ENCODE measurements at places on chromosomes 3 and 15.

DNA sequence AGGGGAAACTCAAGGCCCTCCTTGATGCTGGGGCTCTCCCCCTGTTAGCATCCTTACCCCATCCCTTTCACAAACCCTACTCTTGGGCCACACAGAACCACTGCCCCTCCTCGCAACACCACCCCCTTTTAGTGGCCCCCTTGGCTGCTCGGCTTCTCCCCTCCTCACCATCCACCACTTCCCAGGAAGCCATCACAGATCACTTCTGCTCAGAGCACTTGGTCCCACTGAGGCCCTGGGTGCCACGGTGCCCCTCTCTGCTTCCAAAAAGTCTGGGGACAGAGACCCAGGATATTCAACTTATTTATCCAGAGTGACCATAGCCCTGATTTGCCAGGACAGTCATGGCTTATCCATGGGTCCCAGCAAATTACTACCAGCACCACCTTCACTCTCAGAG is 2.4 kb downstream of the RHCG start:
- DNase-seq, result no peak

DNA sequence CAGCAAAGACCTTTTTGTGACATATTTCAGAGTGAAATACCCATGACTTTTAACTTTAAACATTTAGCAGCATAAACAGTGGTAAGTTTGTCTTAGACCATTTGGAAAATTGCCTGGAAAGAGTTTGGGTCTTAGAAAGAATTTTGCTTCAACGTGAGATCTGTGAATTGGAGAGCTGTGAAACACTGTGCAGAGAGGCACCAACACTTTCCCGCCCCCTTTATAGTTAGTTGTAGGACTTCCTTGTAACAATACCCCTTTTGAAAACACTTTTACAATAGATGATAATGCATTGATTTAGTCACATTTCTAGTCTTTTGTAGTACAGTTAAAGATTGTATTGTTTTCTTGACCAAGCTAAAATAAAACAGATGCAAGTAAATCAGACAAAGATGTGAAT is 43.5 kb upstream of the MBNL1 start:
- DNase-seq, result no peak

DNA sequence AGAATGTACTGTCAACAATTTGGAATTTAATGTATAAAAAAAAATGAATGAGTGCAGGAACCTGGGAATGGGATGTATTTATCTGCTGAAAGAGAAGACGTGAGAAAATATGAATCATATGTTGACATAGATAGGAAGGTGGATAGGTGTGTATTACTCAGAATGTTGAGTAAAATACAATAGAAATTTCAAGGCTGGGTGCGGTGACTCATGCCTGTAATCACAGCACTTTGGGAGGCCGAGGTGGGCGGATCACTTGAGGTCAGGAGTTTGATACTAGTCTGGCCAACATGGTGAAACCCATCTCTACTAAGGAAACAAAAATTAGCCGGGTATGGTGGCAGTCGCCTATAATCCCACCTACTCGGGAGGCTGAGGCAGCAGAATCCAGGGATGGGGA is 202.8 kb downstream of the CADM2 start:
- DNase-seq, result no peak

GRCh38 chr3:171228240-171228639 is 201.7 kb upstream of the SLC2A2 start:
- DNase-seq, result no peak

GRCh38 chr15:82803793-82804574 is 1.9 kb downstream of the FSD2 start:
- DNase-seq, result no peak

- no peak for DNase-seq
These were observed 151.3 kb upstream of the NR2E3 start for GRCh38 chr15:71658827-71659729.

- no peak for DNase-seq
These were observed 11.9 kb downstream of the CPOX start for GRCh38 chr3:98581474-98581873.

DNA sequence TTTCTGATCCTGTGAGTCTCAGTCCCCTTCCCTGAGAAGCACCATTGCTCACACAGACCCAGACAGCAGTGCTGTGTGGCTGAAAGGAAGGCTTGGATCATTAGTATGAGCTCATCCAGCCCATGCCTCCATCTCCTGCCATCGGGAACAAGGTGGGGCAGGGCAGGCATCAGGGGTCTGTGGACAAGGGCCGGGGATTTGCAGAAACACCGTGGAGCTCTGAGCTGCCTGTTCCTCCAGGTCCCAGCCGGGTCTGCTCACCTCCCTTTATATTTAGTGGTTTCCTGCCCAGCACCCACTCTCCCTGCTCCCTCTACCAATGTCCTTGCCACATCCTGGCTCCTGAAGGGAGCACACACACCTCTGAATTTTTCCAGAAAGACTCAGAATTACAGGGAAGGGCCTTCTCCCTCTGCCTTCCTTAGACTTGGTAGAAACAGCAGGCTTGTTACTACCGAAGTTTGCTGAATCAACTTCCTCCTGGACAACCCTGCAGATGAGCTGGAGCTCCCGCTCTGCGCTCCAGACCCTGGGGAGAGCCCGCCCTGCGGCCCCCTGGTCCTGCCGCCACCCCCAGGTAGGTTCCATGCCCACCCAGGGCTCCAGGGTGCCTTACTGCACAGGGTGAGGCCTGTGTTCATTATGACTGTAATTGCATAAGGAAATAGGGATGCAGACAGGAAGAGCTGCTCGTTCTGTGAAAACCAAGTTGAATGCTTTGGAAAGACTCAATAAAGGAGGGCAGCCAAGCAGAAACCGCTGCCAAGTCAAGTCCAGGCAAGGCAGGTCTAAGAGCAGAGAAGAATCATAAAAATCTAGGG is 128.1 kb downstream of the NSMCE3 start:
- DNase-seq, result no peak

GRCh38 chr3:124033360-124034015 is 41.6 kb upstream of the ROPN1 start:
- no peak for DNase-seq

GRCh38 chr3:113983544-113983943 is 35.7 kb downstream of the ZDHHC23 start:
- DNase-seq, result no peak

GRCh38 chr3:39113291-39113690 is 5.8 kb downstream of the TTC21A start:
- no peak for DNase-seq

GRCh38 chr3:153437666-153438065 is 275.6 kb downstream of the RAP2B start:
- DNase-seq, result no peak

GRCh38 chr15:71951134-71951533 is 140.8 kb downstream of the NR2E3 start:
- DNase-seq, result no peak

DNA sequence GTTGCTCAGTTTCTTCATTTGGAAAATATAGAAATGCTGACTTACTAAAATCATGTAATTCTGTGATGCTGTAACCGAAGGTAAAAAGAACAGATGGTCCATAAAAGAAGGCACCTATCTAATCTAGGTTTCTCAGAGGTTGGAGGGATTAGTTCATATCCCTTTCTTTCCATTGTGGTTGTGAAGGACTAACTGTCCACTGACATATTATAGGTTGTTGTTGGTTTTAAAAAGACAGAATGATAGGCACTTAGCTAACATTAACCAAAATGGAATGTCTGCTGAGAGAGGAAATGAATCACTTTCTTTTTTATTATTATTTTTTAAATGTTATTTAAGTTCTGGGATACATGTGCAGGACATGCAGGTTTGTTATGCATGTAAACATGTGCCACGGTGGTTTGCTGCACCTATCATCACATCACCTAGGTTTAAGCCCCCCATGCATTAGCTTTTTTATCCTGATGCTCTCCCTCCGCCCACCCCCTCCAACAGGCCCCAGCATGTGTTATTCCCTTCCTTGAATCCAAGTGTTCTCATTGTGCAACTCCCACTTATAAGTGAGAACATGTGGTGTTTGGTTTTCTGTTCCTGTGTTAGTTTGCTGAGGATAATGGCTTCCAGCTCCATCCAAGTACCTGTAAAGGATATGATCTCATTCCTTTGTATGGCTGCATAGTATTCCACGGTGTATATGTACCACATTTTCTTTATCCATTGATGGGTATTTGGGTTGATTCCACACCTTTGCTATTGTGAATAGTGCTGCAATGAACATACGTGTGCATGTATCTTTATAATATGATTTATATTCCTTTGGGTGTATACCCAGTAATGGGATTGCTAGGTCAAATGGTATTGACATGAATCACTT is 45.8 kb downstream of the ALDH1A2 start:
- DNase-seq, result no peak

DNA sequence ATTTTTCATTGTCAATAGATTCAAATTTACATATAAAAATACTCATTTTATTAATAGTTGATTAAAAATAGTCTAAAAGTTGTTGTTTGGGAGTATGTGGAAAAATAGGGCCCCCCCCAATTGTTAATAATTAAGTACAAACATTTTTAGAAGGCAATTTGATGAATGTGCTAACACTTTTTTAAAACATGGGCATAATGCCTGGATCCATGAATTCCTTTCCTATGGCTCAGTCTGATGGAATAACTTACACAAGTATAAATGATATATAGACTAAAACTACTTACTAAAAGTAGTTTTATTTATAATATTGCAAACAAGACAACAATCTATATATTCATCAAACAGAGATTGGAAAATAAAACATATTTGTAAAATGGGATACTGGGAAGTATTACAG is 247.2 kb upstream of the LRRN1 start:
- no peak for DNase-seq

GRCh38 chr3:54882129-54882833 is 45.6 kb downstream of the LRTM1 start:
- no peak for DNase-seq

DNA sequence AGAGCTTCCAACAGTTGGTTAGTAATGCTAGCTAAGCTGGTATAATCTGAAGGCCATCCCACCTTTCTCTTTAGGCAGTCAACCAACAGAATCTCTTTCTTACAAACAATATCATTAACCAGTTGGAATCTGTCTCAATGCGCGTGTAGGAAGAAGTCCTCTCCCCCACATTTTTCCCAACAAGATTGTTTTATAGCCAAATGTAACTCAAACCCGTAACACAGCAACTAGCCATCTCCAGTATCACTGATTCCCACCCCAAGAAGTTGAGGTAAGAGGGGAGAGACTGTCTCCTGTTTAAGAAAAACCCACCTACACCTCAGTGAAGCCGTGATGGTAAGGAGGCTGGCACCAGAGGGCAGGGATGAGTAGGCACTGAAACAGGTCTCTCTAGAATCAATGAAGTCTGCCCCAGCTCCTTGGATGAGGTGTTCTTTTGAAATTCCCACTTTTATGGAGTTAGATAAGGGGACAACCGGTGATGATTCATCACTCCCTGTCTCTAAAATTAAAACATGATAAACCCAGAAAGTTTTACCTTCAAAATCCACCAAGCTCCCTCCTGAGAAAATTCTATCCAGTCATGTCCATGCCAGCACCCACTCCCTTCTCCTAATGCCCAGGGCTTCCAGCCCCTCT is 30.9 kb downstream of the CDC25A start:
- no peak for DNase-seq

GRCh38 chr15:74618841-74619596 is 3.4 kb downstream of the CLK3 start:
- DNase-seq, result no peak

GRCh38 chr15:51094606-51095569 is at the start of gene TNFAIP8L3:
Gene TNFAIP8L3, minus strand, starts transcription at chr15:51094906. Its CDS starts 311 bp downstream, at chr15:51094595.
- DNase-seq, result peak; percentile 52

Measured in heart right ventricle (tissue), 16 donors.